ENCODE measurements at places on chromosomes 12 and 14.

- no peak for ATAC-seq
These were observed 31.4 kb downstream of the NUBPL start for GRCh38 chr14:31592631-31593030.

GRCh38 chr14:96053600-96054381 lies 14.6 kb downstream of the C14orf132 start:
- no peak for ATAC-seq

GRCh38 chr12:4424422-4424821 lies 21.2 kb downstream of the FGF6 start:
- ATAC-seq, result no peak

DNA sequence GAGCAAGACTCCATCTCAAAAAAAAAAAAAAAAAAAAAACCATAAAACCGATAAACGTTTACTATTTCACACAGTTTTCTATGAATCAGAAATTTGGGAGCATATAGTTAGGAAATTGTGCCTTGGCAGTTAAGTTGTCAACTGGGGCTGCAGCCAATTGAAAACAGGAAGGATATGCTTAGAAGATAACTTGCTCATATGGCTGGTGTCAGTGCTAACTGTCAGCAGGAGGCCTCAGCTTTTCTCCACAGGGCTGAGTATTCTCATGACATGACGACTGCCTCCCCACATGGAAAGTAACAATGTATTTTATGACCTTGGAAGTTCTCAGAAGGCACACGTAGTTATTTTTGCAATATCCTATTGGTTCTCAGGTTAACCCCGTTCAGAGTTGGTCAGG lies 29.6 kb upstream of the OR5AU1 start:
- no peak for ATAC-seq

DNA sequence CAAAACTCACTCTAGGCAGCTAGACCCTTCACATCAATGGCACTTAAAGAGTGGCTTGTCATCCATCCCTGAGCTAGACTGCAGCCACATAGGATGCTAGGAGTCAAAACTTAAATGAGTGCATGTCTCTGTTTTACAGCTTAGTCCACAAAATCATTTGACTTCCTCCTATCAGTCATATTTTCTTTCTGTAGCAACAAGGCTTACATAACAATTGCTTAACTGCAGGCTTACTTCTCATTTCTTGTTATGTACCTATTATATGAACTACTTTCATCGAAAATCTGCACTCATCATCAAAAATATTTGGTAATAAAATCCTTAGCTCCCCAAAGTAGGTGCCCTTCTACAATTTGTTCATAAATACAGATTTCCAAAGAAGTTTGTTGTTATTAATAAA lies 30.1 kb downstream of the CLEC1A start:
- no peak for ATAC-seq

DNA sequence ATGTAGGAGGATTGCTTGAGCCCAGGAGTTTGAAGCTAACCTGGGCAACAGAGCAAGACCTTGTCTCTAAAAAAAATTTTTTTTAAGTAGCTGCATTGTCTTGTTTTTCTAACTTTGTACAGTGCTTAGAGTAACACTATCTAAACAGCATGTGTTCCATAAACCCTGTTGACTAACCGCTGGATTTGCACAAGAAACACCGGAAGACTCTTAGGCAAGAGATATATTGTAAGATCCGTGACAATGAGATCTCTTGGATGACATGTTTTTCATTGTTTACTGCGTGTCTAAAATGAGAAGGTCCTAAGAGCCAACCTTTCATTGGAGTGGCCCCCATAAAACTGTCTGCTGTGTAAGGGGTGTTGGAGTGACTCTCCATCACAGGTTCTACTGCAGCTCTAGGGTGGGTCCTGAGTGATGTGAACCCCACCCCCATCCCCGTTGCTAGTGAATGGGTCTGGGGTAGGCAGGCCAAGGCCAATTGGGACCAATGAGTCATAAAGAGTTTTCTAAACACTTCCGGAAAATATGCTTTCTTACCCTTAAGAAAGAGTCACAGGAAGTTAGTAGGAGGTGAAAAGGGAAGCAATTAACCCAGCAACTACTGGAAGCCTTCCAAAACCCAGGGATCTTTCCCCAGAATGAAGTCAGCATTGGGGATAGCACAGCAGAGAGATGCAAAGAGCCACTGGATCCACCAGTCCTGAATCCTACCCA lies 24.3 kb upstream of the PCNX1 start:
- no peak for ATAC-seq

DNA sequence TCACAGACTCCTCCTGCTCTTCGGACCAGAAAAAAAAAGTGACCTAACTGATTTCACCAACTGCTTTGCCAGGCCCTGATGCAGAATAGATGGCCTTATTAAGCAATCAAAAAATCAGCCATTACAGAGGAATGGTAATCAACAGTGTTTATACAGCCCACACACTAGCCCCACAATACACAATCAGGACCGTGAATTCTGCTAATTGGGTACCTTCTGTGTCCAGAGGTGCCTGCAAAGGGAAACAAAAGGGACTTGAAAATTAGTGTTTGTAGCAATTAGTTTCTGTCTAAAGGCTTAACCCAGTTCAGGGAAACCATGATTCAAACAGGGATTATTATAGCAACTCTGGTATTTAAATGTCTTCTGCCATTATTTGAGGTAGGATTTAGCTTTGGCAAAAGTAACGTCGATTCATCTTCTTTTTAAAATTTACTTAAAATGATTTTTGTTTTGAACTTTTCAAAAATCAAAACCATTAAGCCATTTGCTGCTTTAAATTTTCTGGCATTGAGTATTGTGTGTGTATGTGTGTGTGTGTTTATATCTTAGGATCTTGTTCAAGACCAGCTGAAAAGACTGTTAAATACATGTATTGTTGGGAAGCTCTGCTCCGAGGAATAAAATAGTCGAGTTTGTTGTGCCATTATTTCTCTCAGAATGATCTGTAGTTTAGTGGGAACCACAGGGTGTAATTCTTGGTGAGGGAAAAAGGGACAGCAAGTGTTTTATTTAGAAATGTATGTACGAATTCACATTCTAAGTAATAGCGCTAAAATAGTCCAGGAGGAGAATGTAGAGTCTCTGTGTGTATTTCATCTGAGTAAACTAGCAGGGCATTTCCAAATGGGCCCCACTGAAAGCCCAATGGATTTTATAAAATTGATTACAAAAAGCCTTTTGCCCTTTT lies 156.1 kb downstream of the PTCSC3 start:
- no peak for ATAC-seq
